ENCODE measurements at places on chromosomes 5 and 9. TPM values are rescaled to one million over a fixed set of nuclear protein-coding genes. Genes with fewer than 3 reads are reported as not detected.

FOXI1 gene
- total RNA-seq: not detected

MOB3B gene
- 12.9 TPM for total RNA-seq

PCDHB7 gene
- 2.8 TPM for total RNA-seq

JAKMIP2 gene
- total RNA-seq: 3.8 TPM

PNPLA7 gene
- 8.9 TPM for total RNA-seq

GRCh38 chr5:143062379-143062778 lies 292.2 kb downstream of the ARHGAP26 start:
- no peak for DNase-seq

DNA sequence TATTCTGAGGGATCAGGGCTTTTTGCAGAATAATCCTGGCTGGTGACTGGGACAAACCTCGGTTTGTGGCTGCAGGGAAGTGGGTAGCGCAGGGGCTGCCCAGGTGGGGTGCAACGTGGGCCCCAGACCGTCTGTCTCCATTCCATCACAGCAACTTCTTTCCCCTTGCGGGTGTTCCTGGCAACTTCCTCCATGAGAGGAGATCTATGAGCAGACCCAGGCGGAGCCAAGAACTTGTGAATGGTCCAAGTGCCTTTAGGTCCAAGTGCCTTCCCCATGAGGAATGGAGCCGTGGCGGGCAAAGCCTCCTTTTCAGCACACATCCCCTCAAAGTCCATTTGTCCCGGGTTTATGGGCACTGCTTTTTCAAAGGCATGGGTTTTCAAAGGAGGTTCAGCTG lies 136.5 kb downstream of the PHF2 start:
- DNase-seq: no peak

- no peak for DNase-seq
Observed at GRCh38 chr9:78438211-78438610, 141.3 kb downstream of the PSAT1 start.

DNA sequence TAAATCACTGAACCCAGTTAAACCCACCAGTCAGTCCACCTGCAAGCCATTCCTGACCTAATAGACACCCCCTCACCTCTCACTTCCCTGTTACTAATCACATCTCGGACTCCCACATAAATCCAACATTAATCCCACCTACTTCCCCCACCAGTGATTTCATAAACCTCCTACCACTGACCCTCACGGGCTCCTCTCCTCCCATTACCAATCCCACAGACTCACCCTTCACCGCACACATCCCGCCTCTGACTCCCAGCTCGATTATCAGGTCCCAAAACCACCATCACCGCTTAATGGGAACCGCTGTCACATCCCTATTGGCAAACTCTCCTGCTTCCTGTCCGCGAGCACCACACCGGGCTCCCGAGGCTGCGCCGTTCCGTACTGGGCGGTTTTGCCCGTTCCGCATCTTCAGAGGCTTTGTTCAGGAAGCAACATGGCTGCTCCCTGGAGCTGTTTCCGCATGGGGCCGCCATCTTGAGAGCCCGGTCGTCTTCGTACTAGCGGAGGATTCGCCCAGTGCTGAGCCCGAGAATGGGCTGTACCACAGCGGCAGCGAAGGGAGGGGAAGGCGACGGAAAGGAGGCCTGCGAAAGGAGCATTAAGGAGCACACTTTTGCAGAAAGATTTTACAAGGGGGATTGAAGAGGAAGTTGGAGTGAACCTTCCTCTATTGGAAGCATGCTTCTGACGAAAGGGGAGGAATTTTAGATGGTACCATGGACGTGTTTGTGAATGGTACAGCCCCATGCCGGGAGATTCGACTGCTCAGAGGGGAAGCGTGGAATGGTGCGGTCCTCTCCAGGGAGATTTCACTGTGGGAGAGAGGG lies at the start of gene ZNF300:
Gene ZNF300 (minus strand): TSS at position 502 of the 833 bp plus-strand sequence. CDS start 1,825 bp downstream, outside the sequence.
- DNase-seq: peak; percentile 98

GRCh38 chr5:43573058-43573457 lies 16.2 kb upstream of the PAIP1 start:
- peak; percentile 65 for DNase-seq

DNA sequence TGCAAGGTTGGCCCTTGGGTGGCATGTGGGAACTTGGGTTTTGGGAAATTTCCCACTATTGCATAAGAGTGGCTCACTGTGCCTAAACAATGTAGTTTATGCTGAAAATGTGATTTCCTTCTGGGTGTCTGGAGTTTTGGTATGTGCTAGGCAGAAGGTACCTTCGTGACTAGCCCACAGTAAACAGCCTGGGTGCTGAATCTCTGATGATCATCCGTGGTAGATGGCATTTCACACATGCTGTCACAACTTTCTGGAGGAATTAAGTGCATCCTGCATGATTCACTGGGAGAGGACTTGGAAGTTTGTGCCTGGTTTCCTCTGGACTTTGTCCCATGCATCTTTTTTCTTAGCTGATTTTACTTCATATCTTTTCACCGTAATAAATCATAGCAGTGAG lies 64.5 kb downstream of the LNPEP start:
- DNase-seq: no peak

DNA sequence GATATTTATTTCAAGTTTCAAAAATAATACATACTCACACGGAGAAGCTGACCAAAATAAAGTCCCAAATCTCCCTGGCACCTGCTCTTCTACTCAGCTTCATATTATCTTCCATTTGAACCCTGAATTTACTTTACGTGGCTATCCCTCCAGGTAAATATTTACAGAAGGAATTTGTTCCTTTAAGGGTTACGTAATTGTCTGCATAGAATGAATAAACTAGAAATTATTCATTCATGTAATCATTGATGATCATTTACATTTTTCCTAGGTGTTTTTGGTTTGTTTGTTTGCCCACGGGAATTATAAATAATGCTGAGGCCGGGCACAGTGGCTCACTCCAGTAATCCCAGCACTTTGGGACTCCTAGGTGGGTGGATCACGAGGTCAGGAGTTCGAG lies 251.2 kb downstream of the PLK2 start:
- DNase-seq: no peak

DNA sequence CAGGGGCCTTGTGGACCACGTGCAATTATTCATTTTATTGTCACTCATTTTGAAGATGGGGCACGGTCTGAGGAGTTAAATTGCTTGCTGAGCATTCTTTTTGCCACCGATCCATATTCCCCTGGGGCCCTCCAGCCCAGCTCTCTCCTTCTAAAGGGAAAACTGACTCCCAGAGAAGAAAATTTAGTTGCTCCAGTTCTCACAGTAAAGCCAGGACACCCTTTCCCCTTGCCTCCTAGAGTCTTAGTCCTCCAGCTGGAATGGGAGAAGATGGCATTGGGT lies 1.0 kb upstream of the PANK3 start:
- DNase-seq: no peak

GRCh38 chr5:98772415-98773213 lies 849 bp upstream of the RGMB start:
- no peak for DNase-seq

DNA sequence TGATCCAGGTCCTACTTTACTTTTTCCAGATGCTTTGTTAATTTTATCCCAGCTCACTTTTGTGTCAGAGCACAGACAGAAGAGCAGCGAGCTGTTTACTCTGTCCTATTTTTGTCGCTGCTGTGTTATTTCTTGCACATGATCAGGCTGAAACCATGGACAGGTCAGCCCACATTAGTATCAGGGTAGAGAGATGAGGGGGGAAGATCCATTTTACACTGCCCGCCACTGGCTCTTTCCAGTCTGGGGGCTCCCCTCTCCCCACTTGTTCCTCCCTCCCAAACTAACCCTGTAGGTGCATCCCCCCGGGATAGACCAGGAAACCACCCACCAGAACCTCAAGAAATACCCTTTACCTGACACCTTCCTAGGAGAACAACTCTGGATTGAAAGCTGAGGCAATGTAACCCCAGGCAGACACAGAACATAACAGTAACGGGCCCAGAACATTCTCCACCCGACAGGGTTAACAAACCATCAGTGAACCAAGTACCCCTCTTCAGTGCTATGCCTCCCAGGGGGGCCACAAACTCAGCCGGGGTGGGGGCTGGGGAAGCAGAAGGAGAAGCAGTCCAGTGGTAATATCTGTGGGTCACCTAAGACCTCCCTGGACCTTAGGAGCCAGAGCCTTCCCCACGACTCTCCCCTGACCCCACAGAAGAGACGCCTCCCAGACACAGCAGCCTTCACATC lies 10.3 kb downstream of the VDAC1 start:
- DNase-seq: no peak

GRCh38 chr5:27511061-27511460 lies 472.7 kb upstream of the CDH9 start:
- DNase-seq: peak; percentile 16

GRCh38 chr5:1797855-1798254 lies 1.8 kb downstream of the MRPL36 start:
- no peak for DNase-seq

DNA sequence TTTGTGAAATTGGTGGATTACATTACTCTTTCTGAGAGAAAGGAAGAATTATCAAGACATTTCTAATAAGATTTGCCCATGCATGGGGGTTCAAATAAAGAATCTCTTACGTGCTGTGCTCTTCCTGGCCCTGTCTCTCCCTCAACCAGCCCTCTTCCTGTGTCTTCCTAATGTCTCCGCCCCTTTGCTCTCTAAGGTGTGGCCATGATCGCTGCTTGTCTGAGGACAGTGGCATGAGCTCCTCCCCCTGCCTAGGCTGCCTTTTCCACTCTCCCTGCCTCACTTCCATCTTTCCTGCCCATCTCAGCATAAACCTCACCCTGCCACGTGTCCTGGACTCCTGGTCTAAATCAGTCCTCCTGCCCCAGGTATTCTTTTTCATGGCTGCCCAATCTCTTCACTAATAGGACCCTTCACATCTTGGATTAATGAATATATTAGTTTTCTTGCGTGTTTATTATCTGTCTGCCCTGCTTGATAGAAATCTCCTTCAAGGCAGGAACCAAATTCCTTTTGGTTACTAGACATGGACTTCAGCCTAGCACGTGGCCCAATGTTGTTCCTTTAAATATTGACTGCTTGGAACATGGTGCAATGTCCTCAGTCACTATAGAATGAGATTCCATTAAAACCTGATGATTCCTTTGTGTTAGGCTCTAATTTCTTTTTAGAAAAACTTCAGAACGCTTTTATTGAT lies 122.3 kb downstream of the MTRR start:
- DNase-seq: no peak

DNA sequence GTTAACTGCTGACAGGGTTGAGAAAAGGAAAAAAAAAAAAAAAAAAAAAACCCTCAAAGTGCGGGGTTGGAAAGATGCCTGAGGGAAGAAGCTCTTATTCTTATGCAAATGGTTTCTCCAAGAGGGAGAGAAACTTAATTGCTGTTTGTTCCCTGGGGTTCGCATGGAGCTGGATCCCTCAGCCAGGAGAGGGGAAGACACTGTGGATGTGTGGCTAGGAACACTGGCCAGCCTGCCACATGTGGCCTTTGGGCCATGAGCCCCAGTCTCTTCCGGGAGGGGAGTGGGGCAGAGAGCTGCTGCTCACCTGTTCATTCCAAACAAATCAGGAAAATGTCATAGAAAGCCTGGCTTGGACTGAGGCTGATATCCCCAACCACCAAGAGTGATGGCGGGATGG lies 9.4 kb upstream of the SCGB3A2 start:
- no peak for DNase-seq

GRCh38 chr5:151196556-151197290 lies 27.2 kb downstream of the CCDC69 start:
- no peak for DNase-seq

DNA sequence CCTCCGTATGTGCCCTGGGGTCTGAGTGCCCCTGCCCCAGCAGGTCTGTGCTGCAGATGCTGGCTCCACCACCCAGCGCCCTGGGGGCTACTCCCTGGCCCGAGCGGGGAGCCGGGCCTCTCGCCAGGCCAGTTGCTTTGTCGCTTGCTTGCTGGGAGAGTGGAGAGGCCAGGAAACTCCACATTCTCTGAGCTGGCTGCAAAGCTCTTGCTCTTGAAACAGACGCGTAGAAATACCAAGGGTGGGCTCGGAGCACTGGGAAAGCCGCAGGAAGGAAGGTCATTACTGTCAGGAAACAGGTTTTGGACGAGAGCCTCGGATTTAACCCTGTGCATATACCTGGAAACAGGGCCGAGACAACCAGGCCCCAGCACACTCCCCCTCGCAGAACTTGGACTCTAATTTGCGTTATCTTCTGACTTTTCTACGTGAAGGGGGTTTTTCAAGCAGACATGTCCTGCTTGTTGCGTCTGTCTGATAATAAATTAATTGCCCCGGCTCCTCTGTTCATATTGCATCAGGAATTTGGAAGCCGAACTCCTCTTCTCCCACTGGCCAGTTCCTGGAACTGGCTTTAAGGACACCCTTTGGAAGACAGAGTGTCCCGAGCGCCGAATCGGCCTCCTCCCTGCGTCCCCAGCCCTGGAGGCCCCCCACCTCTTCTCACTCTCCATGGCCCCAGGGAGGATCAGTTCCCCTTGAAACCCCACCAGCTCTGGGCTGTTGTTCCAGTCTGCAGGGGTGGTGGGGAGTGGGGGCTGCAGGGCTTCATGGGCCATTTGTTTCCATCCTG lies 11.2 kb downstream of the ADAMTSL2 start:
- DNase-seq: peak; percentile 78

- no peak for DNase-seq
Observed at GRCh38 chr5:174832811-174833210, 108.4 kb downstream of the MSX2 start.

DNA sequence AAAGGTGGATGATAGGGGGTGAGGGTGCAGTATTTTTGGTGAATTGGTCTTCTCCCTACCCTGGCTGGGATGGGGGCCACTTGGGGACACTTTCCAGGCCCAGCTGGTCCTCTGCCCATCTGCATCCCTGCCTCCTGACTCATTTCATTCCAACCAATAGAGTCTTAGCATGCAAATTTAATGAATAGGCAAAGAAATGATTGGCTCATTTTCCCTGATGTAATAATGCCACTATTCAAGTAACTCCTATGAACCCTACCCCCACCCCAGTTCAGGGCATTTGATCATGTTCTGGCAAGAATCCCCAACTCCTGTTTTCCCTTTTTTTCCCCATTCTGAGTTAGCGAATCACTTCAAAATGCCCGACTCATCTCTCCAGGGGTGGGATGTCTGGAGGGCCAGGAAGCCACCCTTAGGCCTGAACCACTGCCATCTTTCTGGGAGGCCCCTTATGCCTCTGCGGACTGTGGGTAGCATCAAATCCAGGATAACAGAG lies 56.7 kb downstream of the PCDH1 start:
- peak; percentile 83 for DNase-seq

DNA sequence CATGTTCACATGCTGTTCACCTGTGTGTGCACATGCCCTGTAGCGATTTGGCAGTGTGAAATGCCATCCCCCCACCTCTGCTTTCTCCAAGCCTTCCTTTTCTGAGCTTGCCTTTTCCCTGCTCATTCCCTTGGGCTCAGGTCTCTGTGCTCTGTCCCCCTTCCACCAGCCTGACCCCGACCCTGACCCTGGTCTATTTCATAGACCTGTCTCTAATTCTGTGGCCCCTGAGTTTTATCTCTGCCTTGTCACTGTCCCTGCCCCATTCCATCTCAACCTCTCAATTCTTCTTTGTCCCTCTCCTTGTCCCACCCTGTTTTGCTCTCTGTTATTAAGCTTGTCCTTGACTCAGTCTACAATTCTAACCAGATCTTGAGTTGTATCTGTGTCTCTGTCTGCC lies 735 bp downstream of the ARAP3 start:
- no peak for DNase-seq

GRCh38 chr5:124744170-124744971 lies 2.1 kb downstream of the ZNF608 start:
- peak; percentile 70 for DNase-seq
